Activated CD4-positive, alpha-beta T cell treated with anti-CD3 and anti-CD28 coated beads for 36 hours (primary cell): ENCODE measurements at places on chromosomes 1 and 21.
A peak's percentile ranks its signal among the peaks of the same experiment; 100 is the strongest.

- DNase-seq = no peak
These were observed 156.7 kb downstream of the ACTL8 start for GRCh38 chr1:17911791-17912190.

GRCh38 chr21:45012662-45013259 lies 61.6 kb upstream of the ADARB1 start:
- DNase-seq = peak; percentile 1

DNA sequence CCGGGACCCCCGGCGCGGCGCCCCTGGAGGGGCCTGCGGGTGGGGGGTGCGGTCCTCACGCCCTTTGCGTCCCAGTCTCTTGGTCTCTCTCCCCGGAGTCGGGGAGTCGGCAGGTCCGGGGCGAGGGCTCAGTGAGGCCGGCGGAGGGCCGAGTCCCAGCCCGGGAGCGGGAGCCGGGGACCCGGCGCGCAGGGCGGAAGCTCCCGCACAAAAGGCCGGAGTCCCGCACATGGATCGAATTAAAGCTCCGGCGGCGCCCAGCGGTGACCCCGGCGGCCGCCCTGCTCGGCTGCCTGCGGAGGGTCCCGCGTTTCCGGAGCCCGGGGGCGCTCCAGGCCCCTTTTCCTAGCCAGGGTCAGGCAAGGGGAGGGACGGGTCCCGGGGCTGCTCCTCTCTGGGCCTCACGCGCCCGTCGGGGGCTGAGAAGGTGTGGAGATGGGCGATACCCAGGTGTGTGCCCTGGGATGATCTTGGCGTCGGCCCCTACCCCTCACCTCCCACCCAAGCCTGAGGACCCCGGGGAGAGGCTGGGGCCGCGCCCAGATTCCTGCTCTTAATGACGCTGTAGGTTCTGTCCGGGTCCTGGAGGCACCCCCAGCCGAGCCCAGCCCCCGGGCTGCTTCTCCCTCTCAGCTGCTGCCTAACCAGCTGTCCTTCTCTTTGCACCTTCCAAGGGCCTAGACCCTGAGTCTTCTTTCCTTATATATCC lies 512 bp downstream of the FBLIM1 start:
- peak; percentile 15 for DNase-seq

GRCh38 chr1:225644666-225645065 lies 8.3 kb downstream of the ENAH start:
- DNase-seq = no peak

- DNase-seq = no peak
These were observed 291.3 kb downstream of the OMA1 start for GRCh38 chr1:58255192-58255591.

DNA sequence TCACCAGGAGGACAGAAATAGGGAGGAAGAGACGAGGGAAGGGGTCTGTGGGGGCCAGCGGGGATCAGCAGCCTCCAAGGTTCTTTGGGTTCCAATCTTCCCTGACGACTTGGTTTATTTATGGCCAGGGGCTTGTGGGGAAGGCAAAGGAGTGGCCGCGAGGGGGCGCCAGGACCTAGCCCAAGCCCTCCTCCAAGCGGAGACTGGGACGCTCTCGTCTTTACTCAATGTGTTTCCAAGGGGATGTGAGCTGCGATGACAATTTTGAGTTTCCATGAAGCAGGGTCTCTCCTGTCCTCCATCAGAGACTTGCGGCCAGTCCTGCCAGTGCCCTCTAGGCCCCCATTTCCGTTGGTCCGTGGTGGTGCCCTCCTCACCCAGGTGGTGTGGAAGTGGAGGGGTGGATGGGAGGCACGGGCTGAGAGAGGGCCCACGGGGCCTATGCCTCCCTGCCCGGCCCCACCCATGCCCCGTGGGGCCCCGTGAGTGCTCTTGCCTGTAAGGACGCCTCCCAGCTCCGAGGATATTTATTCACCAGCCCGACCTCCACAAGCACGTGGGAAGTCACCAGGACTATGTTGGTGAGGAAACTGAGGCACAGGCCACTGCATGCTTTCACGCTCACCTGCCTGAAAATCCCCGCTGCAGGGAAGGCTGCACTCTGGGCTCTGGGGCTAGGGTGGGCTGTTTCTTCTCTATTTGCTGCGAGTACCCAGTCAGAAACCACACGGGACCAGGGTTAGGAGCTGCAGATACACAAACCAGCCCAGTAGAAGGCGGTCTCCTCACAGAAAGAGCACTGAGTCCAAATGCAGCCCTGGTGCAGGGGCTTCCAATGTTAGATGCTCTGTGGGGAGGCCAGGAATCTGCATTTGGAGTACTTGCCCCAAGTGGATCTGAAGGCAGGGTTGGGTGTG lies 26.5 kb downstream of the DMRTB1 start:
- DNase-seq = peak; percentile 88

DNA sequence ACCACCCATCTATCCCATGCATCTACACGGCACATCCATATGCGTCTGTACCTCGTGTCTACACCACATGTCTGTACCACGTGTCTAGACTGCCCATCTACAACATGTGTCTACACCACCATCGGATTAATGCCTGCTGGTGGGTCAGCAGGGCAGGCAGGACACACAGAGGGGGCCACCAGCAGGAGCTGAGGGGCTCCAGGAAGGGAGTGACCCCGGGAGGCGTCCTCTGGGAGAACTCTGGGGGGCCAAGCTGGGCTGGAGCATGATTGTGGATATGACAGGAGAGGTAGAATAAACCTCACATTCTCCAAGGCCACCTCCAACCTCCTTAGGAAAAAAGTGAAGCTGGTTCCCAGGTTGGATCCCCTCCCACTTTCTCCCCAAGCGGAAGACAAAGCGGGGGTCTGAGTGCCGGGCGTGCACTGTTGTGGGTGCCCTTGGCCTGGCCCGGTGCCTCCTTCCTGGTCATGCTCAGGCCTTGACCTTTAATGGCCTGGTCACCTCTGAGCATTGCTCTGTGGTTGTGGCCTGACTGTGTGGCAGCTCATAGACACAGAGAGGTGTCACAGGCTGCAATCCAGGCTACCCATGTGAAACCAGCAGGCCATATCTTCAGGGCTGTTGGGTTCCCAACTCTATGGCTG lies 881 bp upstream of the ACTRT2 start:
- no peak for DNase-seq

DNA sequence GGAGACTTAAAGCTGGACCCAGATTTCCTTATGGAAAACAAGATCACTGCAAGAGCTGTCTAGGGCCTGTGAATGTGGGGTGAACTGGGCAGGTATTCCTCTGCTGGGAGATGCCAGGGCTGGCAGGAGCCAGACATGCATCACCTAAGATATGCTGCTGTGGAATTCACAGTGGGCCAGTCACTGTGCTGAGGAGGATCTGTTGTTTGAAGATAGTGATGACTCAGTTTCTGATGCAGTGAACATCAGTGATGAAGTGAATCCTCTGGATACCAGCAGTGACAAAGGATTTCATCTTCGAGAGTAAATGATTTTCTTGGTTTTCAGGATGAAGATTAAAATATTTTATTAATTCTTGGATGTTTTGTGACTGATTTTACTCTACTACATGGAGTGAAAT lies 29.9 kb upstream of the CAMSAP2 start:
- DNase-seq = no peak
